ENCODE measurements at places on chromosomes 11 and 22.

DNA sequence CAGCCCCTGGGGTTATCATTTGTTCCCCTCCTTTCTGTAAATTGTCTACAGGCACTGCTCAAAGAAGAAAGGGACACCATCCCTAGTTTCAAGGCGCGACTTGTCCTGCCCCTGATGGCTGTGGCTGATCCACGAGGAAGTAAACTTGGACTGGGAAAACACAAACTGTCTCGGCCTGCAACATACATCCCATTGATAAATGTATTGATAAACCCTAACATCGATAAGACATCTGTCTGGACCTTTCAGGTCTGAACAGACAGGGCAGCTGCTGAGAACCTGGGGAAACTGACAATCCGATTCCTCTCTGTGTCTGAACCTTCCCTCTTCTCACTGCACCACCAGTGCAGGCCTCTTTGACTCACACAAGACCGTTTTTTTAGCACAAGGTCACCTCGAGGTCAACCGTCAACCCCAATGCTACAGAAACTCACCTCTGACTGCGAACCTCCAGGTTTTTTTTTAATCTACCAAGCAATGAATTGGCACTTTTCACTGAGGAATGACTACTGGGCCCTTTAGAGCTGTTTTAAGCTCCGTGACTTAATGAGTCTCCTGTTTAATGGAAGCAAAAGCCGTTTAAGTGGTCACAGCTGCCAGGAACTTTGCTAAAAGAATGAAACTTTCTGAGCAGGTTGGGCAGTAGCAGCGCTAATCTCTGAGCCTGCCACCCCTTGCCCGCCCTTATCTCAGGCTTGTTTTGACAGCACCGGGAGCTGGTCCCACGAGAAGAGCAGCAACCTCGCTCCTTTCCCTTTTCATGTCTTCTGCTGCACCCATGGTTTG, 203.8 kb upstream of the TMEM45B start:
- no peak for DNase-seq

- no peak for DNase-seq
Measured at GRCh38 chr11:71998649-71999310, at the start of gene IL18BP. TSS of gene IL18BP (plus strand) at chr11:71998909. CDS start at chr11:71999985, 1,076 bp downstream.

DNA sequence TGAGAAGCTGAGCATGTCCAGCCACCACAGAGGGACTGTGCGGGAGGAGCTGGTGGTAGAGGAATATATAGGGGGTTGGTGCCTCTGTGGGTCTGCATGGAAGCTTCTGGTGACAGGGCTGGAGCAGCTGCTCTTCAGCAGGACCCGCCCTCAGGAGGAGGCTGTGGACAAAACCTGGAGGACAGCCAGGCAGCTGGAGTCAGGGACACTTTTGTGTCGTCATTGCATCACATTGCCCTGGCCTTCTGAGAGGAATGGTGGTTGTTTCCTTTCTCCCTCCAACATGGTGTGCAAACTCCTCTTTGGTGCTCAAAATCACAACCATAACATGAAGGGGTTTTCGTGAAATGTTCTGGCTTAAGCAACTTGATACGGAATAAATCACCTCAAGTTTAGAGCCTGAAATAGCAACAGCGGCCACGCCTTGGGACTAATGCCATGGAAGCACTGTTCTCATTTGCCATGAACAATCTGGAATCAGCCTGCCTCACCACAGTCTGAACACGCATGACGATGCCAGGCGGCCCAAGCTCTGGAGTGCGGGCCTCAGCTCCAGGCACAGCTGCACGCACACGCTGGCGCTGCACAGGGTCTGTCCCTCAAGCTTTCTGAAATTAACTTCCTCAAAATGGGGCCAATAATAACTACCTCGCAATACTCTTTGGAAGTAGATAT, 17.1 kb upstream of the CSRP3 start:
- DNase-seq: no peak

DNA sequence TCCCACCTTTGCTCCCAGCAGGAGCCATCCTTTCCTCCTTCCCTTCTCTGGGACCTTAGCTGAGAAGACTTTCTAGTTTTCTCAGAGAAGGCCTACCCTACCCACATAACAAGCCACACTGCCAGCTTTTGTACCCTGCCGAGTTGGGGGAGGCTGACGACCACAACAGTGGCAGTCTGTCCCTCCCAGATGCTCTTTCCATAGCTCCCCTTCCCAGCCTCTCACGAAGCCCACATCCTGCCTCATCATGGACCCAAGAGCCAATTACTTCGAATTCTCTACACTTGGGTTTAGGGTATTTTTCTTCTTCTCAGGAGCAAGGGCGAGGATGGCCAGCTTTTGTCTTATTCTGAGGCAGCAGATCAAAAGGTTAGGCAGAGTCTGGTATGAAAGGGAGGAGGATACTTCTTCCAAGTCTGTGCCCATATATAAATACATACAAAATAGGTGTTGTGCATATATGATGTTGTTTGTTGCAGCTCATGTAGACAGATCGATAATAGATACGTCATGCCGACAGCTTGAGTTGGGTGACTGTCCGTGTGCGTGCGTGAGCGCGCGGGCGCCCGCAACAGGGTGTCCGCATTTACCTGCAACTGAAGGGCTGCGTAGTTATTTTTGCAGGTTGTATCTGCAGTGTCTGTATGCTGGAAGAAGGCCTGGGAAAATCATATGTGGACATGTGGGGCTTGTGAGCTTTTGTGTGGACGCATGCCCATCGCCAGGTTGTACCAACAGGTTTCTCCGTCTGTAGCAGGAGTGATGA, 846 bp upstream of the NRGN start:
- no peak for DNase-seq

DNA sequence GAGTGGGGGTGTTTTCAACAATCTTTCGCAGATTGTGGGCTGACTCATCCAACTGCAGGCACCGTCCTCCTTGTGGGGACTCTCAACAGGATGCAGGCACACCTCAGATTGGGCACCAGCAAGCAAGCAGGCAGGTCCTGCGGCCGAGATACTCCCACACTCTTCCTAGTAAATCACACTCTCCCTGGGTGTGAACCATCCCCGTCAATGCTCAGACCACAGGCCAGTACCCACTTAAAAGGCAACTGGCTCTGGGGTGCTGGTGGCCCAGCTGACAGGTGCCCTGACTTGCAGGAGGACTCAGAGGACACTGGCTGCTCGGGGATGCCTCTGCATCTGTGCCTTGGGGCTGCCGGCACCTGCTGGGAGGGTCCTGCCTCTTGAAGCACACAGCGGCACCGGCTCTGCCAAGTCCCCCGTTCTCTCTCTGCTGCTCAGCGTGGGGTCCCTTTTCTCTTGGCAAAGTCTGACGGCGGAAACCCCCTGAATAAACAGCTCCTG, 282.5 kb downstream of the CTTN start:
- no peak for DNase-seq

Measured in GOT3 (cell line).